ENCODE measurements at places on chromosomes 3 and 15.

GRCh38 chr3:111823341-111823855, 35.7 kb upstream of the PHLDB2 start:
- DNase-seq: no peak

DNA sequence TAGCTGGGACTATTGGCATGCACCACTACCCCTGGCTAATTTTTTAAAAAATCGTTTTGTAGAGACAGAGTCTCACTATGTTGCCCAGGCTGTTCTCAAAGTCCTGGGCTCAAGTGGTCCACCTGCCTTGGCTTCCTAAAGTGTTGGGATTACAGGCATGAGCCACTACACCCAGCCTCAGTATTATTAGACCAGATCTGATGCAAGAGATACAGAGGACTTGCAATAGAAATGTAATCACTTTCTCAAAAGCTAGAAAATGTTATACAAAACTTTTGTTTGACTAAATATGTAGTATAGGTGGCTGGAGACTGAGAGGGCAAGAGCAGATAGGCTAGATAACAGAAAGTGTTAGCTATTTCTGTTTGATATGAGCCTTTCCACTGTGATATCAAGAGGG, 531.9 kb downstream of the SOX2 start:
- no peak for DNase-seq

DNA sequence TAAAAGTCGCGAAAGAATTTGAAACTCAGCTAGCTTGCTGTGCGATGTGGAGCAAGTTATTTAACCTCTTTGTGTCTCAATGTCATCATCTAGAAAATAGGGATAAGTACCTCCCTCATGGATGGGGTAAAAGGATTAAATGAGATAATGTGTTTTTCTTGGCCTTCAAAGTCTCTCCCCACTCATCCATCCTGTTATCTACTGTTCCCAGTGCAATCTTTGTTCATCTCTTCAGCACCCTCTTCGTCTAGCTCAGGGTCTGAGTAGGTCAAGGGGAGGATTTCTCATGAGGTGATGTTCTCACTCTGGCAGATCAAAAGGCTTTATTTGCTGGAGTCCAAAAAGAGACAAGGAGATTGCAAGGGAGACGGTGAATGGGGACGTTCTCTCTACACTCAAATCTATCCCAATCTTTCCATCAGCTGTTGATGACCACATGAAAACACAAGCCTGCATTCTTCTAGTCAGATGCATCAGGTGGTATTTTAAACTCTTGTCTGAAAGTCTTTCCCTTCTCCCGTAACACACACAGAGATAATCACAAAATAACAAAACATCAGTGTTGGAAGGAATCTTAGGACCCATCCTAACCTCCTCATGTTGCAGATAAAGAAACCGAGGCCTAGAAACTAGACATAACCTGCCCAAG, 1.3 kb downstream of the MESD start:
- no peak for DNase-seq

- no peak for DNase-seq
Measured at GRCh38 chr15:69557020-69557706, 104.5 kb downstream of the RPLP1 start.

DNA sequence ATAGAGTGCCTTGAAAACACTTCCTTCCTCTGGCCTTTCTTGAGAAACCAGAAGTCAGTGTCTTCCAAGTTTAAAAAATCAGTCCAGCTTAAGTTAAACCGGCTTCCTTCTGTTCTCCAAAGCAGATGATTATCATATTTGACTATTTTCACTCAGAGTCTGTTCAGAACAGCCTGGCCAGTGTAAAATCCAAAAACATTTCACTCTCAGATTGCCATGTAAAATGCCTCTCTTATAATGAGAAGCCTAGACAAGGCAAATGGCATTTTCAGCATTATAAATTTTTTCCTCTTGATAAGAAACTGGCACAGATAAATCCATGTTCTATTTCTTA, 193.5 kb downstream of the TNIK start:
- DNase-seq: no peak

DNA sequence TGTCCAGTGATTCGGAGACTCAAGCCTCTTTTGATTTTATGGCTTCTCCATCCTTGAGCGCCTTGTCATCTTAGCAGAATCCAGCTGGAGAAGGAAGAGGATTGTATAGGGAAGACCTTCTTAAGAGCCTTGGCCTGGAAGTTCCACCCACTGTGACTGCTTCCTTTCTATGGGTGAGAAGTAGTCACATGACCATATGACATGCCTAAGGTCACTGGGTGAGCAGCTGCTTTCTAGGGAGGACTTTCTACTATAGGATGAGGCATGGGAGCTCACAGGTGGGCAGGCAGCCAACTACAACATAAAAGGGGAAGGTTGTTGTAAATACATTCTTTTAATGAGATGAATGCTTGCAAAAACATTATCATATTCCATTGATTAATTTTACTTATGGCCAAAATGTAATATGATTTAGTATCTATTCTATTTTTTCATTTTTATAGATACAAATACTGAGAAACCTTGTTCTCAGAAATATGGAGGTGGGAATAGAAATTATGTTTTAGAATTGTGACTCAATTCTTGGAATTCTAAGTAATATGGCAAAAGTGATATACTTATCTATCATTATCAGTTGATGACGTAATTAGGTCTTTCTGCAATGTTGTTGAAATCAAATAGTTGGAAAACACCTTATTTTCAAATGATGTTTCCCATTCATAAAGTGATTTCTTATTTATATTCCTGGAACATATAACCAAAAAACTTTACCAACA, 53.6 kb upstream of the MINAR1 start:
- no peak for DNase-seq

GRCh38 chr3:147360646-147361453, 45.5 kb downstream of the ZIC4 start:
- DNase-seq: no peak

GRCh38 chr3:189363590-189364255, 192.0 kb downstream of the TPRG1 start:
- DNase-seq: no peak

DNA sequence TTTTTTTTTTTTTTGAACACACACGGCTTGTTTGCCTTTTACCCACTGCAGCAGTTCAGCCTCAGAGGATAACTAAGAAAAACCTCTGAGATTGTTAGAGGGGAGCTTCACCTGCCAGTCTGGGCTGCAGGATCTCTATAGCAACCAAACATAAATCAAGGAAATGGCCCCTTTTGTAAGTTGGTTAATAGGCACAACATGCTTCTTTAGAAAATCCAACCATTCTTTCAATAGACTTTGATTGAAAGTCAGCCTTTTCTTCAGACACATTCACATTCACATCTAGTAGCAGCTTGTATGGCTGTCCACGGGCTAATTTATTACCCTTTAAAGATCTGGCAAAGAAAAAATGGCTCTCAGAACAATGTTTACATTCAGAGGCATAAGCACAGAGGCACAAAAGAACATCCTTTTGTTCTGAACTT, 136.6 kb upstream of the RARB start:
- no peak for DNase-seq

DNA sequence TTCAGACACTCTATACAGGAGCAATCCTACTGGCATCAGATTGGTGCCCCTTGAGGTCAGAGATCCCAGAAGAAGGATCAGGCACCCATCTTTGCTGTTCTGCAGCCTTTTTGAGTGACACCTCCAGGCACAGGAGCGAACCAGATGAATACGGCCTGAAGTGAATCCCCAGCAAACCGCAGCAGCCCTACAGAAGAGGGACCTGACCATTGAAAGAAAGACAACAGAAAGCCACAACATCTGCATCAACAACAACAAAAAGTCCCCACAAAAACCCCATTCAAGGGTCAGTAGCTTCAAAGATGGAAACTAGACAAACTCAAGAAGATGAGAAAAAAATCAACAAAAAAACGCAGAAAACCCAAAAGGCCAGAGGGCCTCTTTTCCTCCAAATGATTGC, 130.4 kb downstream of the PPM1L start:
- peak; percentile 37 for DNase-seq

GRCh38 chr3:11898611-11899325, 52.1 kb upstream of the TAMM41 start:
- no peak for DNase-seq

- DNase-seq: no peak
Measured at GRCh38 chr15:29331071-29331470, 61.4 kb upstream of the NSMCE3 start.

GRCh38 chr3:18469775-18470174, 44.6 kb upstream of the SATB1 start:
- DNase-seq: no peak

DNA sequence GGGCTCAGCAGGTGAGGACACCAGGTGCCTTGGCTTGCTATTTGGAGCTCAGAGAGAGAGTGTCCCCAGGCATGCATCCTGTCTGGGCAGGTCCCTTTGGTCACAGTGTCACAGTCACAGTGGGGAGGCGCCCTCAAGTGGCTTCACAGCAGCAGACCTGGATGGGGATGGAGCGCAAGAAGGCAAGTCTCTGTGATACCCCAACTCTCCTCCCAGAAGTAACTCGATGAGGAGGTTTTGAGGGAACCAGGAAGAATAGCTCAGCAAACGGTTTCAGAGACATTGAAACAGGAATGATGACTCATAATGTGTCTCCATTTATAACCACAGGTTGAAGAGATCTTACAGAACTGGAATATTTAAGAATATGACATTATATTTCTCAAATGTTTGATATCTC, 66.5 kb upstream of the SH3GL3 start:
- peak; percentile 83 for DNase-seq

GRCh38 chr15:49984436-49984835, 134.6 kb downstream of the ATP8B4 start:
- DNase-seq: no peak

DNA sequence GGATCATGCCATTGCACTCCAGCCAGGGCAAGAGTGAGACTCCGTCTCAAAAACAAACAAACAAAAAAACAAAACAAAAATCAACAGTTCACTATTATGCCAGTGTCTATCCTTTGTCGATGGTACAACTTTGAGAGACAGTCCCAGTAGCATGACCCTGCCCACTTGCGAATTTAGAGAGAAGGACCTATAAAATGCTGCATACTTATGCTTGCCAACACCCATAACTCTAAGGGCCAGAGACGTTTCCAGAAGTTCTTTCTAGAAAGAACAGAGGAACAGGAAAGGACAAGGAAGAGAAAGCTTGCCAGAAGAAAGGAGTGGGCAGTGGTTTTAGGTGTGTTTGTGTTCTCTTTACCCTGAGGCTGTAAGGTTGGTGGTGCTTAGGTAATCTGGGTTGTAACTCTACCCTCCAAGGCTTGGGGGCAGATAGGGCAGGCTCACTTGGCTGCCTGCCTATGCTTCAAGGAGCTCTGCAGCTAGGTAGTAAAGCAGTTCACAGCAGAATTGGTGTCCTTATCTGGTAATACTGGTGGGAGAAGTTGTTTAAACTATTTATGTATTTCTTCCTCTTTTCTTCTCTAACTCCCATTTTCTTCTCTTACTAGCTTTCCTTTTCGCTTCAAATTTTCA, 50.6 kb upstream of the SPPL2A start:
- DNase-seq: no peak

DNA sequence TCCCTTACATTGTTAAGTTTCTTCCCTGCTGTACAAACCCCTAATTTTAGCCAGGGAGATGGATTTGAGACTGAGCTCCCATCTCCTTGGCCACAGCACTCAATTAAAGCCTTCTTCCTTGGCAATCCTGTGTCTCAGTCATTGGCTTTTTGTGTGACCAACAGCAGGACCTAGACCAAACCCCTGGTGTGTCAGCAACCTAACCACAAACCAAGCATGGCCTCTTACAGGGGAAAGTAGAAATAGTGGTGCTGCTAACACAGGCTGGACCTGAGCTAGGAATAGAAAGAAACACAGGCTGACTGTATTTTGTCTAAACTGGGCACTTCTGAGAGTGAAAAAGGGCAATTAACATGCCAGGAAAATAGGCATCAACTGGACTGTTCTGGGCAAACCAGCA, 37.9 kb downstream of the PPCDC start:
- peak; percentile 71 for DNase-seq

- DNase-seq: no peak
Measured at GRCh38 chr15:23762026-23762425, 74.9 kb upstream of the NDN start.

GRCh38 chr3:123067689-123068600, 1.1 kb downstream of the PDIA5 start:
- no peak for DNase-seq

DNA sequence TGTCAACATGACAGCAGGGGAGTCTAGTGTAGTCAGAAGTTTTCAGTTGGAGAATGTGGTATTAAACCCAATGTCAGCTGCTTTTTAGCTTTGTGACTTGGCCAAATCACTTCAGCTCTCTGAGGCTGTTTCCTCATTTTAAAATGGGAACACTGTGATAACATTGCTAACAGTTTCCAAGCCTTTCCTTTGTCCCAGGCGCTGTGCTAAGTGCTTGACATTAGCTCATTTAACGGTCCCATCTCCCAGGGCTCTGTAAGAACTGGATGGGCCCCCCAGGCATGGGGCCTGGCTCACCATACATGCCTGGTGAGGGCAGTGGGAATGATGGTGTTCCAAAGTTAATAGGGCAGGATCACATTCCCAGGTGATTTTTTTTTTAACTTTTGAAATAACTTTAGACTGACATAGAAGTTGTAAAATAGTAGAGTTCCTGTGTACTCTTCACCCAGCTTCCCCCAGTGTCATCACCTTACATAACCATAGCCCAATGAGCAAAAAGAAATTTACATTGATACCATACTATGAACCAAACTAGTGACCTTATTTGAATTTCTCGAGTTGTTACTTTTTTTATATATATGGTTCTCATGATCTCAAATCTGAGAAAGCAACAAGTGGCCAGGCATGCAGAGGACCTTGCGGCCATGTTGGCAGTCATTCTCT, 7.7 kb downstream of the RASL12 start:
- DNase-seq: no peak

- DNase-seq: no peak
Measured at GRCh38 chr3:114847564-114847963, 299.5 kb downstream of the ZBTB20 start.

DNA sequence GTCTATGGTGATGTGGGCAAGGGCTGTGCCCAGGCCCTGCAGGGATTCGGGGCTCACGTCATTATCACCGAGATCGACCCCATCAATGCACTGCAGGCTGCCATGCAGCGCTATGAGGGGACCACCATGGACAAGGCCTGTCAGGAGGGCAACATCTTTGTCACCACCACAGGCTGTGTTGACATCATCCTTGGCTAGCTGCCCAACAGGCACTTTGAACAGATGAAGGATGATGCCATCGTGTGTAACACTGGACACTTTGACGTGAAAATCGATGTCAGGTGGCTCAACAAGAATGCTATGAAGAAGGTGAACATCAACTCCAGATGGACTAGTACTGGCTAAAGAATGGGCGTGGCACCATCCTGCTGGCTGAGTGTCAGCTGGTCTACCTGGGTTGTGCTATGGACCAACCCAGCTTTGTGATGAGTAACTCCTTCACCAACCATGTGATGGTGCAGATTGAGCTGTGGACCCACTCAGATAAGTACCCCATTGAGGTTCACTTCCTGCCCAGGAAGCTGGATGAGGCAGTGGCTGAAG, 6.1 kb upstream of the USP8 start:
- no peak for DNase-seq

DNA sequence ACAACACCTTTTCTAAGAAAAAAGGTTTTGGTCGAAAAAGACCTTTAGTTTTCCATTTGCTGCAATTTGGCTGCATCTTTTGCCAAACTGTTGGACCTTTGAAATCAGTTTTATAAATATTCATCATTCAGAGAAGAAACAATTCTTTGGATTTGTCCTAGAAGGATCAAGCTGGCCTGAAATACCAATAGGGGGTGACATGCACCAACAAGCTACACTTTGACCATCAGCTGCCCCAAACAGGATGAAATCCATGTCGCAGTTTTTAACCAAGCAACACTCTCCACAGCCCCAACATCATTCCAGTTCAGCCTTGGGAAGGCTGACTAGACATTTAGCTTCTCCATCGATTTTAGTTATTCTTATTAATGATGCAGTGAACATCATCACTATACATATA, 9.8 kb downstream of the RPL15 start:
- DNase-seq: no peak

- no peak for DNase-seq
Measured at GRCh38 chr15:70153921-70154717, 56.4 kb upstream of the TLE3 start.
